ENCODE measurements at places on chromosomes 5 and 9.

GRCh38 chr5:11906497-11906896 is 2.3 kb upstream of the CTNND2 start:
- DNase-seq: no peak

- no peak for DNase-seq
Observed at GRCh38 chr9:128894764-128895163, 12.8 kb downstream of the LRRC8A start.

GRCh38 chr9:38091310-38092199 is 22.5 kb upstream of the SHB start:
- no peak for DNase-seq

GRCh38 chr9:109242014-109242413 is 75.0 kb upstream of the FRRS1L start:
- DNase-seq: peak; percentile 46

- DNase-seq: no peak
Observed at GRCh38 chr5:67025457-67025856, 171.1 kb downstream of the CD180 start.

- DNase-seq: peak; percentile 82
Observed at GRCh38 chr5:14250084-14250695, 107.0 kb downstream of the TRIO start.

DNA sequence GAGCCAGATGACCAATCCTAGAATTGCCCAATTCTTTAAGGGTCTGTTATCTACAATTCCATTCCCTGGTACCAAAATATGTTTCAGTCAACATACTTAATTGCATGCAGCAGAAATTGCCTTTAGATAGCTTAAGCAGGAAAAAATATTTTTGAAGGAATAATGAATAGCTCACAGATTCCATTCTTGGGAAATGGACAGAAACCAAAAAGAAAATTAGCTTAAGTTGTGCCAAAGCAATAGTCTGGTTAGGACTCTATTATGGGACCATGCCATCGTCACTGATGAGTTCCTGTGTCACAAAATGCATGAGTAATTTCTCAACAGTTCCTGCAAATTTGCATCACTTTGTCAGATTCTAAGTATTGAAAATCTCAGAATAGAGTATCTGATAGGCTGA is 12.3 kb downstream of the ACTBL2 start:
- DNase-seq: no peak

DNA sequence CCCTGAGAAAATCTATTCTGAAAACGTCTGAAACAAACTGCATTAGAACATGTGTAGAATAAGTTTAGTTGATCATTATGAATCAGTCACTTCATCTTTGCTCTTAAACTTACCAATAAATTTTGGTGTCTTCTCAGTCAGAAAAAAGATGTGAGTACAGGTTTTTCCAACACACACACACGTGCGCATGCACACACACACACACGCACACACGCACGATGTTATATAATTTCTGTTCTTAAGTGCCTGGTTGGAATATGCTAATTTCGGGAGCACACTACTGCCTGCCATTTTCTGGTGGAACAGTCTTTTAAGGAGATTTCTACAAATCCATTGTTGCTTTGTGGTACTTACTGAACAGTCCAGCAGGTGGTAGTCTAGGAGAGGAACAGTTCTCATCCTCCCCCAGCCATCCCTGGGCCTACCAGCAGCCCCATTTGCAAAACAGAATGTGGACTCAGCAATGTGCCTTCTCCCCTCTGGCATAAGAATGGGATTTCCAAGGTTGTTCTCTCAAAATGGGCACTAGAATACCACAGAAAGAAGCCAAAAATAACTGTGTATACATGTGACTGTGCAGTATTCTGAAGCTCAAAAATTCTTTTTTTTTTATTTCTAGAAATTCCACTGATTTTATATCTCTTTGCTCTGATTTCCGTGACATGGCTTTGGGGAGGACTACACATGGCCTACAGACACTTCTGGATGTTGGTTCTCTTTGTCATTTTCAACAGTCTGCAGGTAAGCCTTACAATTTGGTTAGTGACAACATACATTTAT is 281.3 kb downstream of the ARRDC3 start:
- DNase-seq: peak; percentile 66

- no peak for DNase-seq
Observed at GRCh38 chr9:79080536-79080935, 491.2 kb upstream of the TLE4 start.

- no peak for DNase-seq
Observed at GRCh38 chr5:33238826-33239695, 201.7 kb upstream of the TARS1 start.

DNA sequence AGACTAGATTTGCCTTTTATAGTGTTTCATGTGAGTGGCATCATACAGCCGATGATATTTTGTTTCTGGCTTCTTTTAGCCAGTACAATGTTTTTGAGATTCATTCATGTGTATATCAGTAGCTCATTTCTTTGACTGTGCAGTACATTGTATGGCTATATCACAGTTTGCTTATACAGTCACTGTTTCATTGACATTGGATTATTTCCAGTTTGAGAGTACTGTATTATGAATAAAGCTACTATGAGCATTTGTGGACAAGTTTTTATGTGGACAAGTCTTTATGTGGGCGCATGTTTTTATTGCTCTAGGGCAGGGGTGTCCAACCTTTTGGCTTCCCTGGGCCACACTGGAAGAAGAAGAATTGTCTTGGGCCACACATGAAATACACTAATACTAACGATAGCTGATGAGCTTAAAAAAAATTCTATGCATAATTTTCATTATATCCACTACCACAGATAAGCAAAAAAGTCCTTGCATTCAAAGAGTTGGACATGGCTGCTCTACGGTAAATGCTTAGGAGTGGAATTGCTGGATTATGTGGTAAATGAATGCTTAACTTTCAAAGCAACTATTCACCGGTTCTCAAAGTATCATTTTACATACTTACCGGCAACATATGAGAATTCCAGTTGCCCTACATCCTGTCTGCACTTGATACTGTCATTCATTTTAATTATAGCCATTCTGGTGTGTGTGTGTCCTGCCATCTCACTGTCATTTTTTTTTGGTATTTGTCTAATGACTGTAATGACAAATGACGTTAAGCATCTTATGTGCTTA is 177.8 kb downstream of the RGS3 start:
- DNase-seq: no peak

GRCh38 chr9:86282979-86283535 is 719 bp upstream of the ISCA1 start:
- DNase-seq: peak; percentile 60

DNA sequence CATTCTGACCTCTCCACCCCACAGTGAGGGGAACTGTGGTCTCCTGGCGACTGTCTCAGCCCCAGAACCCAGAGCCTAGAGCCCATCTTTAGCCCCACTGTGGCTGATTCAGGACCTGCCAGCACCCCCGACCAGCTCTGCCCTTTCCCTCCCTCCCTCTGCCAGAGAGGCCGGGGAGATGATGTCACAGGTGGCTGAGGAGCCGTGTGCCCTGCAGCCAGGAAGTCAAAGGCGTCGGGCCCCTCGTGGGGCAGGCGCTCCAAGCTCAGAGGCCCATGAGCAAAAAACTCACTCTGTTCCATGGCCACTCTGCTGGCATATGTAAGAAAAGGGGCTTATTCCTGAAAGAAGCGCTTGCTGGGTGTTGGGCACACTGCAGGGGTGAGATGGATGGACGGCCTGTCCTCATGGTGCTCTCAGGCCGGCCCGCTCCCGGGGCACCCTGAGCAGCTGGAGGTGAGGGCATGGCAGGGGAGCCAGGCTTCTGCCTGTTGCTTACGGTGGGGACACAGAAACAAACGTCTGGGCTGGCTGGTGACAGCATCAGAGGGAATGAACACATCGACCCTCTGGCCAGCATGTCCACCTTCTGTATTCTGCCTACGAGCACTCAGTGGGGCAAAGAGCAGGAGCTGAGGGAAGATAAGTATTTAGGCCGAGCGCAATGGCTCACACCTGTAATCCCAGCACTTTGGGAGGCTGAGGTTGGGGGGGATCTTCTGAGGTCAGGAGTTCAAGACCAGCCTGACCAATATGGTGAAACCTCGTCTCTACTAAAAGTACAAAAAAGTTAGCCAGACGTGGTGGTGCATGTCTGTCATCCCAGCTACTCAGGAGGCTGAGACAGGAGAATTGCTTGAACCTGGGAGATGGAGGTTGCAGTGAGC is 41.1 kb downstream of the LAMC3 start:
- no peak for DNase-seq

DNA sequence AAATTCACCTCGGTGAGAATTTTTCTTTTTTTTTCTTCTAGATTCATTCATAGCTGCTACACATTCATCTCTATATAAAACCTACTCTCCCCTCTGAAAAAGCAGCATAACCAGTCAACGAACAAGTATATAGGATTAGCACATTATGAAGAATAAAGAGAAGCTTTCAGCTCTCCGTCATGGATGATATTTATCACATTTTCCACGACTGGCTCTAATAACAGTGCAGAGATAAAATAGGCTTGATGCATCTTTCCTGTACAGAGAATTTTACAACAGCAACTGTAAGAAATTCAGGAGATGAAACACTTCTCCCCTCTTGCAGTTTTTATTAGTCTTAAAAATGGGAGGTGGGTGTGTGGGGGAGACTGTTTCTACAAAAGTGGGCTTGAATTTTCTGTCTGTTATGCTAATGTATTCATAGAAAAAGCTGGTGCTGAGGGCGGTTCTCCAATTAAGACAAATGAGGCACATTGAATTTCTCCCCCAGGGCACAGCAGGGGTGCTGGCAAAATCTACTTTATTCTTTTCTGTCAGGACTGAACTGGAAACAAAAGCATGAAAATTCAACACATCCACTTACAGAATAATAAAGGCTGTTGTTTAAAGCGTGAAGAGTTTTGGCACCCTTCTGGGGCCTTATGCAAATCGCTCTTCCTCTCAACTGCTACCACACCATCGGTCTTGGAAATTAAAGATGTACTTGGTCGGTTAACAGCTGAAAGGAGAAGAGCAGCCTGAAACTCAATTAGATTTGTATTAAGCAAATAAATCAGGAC is 233.9 kb upstream of the ZNF608 start:
- peak; percentile 47 for DNase-seq

- no peak for DNase-seq
Observed at GRCh38 chr5:96946381-96946780, 10.5 kb downstream of the LNPEP start.

DNA sequence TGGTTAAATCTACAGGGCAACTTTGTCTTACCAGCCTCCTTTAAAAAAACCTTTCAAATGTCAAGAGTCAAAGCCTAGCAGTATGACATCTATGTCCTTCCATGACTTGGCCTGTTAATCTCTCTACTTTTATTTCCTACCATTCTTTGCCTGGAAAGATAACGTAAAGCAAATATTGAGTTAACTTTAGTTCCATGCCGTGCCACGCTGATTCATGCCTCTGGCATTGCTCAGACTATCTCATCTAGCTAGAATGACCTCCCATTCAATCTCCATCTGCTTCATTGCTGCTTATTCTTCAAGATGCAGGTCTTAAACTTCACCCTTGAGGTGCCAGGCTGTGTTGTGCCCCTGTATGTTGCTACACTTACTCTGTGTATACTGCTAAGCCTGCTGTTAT is 729.8 kb downstream of the EFNA5 start:
- DNase-seq: no peak

DNA sequence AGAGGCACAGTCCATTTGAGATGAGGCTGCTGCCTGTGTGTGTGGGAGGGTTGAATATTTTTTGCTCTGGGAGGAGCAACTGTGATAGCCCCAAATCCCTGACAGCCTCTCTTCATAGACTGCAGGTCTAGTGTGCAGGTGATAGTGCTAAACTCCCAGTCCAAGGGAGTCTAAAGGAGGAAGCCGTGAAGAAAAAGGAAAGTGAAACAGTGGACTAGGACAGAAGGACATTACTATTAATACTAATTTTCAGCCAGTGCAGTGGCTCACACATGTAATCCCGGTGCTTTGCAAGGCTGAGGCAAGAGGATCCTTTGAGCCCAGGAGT is 295.0 kb downstream of the PDE4D start:
- DNase-seq: no peak

GRCh38 chr9:134968011-134968822 is 50.5 kb upstream of the FCN1 start:
- DNase-seq: no peak
